ENCODE measurements at places on chromosomes 2 and 18.

DNA sequence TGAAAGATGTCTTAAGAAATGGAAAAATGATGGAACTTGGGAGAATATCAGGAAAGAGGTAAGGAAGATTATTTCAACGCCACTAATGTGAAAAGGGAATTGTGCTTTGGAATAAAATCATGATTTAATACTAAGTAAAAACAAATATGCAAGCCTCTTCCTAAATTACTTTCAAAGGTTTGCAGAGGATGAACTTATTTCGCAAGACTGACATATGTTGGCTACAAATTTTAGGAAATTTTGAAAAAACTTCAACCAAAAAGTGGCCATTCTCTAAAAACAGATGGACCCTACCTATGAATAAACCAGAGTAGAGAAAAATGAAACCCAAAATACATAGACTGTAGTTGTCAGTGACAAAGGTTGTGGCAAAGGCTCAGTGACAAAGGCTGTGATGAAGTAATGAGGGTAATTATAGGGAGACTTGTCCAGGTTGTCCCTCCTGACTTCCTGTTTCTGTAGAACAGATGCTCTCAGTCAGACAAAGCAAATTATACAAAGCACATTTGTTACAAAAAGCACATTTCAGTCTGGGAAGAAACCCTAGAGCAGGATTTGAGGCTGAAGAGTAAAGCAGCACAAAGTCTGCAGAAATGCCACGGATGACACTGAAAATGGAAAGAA, 39.5 kb downstream of the SFT2D3 start:
- no peak for DNase-seq

DNA sequence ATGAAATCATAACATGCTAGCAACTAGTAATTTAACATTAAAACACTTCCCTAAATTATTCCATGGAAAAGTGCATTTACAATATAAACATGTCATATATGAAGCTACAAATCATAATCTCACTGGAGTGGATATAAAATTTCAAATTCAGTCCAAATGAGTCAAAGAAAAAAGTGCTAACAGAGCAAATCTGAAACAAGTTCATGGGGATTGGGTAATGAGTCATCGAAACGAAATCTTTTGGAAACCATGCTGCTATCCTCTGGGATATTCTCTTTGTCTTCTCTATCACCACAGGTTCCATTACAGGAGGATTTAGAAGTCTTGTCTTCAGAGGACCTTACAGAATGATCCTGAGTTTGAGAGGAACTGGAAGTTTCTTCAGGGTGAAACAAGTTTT, 34.1 kb downstream of the STK17B start:
- no peak for DNase-seq

- DNase-seq: no peak
Observed at GRCh38 chr2:180924063-180924462, 56.3 kb upstream of the UBE2E3 start.

- DNase-seq: no peak
Observed at GRCh38 chr2:156399224-156399949, 36.8 kb upstream of the GPD2 start.

DNA sequence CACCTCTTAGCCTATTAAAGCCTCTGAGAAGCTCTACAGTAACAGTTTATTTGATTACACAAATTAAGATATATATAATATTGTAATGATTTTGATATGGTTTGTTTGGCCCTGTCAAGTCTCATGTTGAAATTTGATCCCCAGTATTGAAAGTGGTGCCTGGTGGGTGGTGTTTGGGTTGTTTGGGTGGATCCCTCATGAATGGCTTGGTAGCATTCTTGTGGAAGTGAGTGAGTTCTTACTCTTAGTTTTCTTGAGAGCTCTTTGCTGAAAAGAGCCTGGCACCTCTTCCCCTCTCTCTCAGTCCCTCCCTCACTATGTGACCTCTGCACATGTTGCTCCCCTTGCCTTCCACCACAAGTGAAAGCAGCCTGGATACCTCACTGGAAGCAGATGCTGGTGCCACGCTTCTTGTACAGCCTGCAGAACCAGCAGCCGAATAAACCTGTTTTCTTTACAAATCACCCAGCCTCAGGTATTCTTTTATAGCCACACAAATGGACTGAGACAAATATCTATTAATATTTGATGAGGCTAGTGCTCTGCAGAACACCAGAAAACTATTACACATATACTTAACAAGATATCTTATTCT, 52.8 kb downstream of the SLC4A10 start:
- DNase-seq: no peak

DNA sequence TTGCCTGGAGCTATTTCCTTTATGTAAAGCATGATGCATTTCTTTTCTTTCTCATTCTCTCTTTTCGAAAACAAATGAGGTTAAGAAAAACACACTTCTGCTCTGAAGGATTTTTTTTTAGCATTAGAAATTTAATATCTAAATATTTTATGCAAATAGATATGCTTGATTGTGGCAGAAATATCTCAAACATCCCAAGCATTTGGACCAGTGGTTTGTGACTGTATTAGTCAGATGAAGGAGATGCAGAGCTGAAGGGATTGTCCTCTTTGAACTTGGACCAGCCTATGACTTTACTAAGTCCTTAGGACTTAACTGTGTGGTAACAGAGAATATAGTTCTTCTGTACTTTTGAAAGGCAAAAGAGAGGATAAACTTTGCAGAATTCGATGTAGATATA, 335.9 kb upstream of the NT5C1B start:
- no peak for DNase-seq

DNA sequence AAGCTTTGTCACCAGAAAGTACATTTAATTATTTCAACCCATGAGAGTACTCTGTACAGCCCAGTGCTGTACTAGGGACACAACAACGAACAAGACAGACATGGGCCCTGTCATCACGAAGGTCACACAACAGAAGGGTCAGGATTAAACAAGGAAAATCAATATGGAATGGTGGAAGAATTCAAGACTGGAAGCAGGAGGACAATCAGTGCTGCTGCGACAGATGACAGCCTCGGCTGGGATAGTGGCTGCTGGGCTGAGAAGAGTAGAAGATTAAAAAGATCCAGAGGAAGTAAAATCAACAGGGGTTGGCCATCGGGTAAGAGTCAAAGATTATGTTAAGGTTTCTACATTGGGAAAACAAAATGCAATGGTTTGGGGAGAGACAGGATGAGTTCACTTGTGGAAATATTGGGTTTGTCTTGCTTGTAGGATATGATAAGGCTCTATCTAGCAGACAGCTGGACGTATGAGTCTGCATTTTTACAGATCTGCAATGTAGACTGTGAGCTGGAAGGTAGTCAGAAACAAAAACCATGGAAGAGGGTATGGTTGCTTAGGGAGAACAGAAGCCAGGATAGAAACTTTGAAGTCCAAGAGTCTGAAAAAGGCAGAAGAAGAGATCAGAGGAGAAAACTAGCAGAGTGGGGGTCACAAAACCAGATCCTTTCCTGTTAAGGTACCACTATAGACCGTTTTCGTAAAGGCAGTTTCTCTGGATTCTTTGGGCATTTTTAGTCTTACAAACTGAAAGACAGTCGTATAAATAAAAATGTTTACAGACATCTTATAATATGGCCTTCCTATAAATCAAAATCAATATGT, 84.1 kb downstream of the PRELID3A start:
- no peak for DNase-seq

DNA sequence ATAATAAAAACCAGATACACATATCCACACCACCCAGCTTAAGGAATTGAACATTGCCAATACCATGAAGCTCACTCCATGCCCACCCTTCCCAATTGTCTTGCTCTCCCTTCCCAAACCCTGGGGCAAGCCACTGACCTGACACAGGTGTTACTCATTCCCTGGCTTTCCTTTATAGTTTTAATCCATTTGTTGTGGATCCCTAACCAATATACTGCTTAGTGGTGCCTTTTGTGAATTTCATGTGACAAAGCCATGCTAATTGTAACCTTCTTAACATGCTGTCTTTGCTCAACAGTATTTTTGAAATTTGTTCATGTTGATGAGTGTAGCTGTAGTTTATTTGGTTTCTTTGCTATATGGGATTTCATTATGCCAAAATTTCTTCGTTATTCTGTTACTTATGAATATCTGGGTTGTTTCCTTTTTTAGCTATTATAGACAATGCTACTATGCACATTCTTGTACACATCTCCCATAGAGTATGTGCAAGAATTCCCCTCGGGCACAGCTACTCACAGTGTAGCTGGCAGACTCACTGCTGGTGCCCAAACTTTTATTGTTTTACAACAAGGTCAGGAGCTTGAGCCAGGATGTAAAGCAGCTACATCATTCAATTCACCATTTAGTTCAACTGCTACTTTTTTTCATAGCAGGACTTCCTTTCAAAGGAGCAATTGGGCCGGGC, 90.8 kb upstream of the ATL2 start:
- no peak for DNase-seq

DNA sequence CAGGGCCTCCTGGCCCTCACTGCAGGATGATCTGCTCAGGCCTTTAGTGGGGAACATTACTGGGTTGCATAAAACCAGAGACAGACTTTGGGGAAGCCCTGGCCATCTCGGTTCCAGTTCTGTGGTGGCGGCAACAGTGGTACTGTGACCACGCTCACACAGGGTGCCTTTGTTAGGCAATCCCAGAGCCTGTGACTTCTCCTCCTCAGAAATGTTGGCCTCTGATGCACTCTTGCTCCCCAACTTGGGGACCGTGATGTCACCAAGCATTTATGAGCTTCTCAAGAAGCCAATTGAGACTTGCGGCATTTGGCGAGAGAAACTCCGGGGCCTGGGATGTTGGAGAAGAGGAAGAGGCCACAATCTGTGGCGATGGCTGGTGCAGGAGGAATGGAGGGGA, 80.9 kb upstream of the PKDCC start:
- DNase-seq: no peak

GRCh38 chr2:8627692-8628085, 54.2 kb upstream of the ID2 start:
- no peak for DNase-seq

DNA sequence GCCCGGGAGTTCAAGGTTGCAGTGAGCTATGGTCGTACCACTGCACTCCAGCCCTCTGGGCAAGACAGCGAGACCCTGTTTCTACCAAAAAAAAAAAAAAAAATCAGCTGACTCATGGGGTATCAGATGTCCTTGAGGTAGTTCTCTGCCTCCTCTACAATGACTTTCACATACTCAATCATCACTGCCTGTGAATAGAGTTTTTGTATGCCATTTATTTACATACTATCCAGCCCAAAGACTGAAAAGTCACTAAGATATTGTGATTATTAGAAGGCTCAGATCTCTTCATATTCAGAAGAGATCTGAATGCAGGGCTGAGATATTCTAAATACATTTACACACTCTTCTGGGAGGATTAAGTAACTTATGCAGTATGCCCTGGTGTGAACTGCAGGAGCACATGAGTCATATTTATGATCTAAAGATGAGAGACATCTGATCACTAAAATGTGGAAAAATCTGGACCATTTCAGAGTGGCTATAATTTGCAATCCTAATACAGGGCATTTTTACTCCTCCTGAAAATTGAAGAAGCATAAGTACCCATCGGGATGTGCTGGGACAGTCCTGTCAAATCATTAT, 38.9 kb downstream of the KLF7 start:
- no peak for DNase-seq

DNA sequence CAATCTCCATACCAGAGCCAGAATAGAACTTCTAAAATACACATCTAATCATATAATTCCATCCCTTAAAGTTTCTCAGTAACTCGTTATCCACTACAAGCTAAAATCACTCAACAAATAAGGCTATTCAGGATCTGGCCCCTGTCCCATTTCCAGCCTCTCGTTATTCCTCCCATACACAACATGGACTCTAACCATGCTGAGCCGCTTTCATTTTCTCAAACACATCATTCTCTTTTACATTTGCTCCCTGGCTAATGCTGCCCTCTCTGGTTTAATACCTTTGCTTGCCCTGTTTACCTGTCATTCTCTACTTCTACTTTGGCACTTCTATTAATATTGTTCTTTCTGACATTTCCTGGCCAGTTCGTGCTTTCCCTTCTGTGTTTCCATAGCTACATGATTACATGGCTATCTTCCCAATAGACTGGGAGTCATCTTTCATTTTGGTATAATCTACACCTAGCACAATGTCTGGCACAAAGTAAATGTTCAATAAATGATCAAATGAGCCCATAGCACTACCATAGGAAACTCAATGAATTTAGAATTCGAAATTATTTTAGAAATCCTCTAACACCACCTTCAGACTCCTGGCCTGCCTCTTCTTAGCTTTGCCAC, 163.6 kb upstream of the VRK2 start:
- no peak for DNase-seq

GRCh38 chr2:31728406-31729064, 147.8 kb upstream of the SRD5A2 start:
- no peak for DNase-seq

DNA sequence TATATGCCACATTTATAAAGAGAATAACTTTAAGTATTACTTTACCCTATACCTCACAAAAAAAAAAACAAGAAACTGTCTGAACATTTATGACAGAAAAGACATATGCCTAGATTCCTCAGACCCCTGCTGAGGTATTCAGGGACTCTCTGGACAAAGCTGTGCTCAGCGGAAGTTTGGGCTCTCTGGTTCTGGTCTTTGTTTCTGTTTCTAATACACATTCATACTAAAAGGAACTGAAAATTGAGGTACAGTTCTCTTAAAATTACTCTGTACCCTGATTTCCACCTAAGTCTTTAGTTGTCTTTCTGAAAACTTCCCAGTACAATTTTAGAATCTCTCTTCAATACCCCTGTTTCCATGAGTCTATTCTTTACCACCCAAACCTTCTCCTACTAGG, 160.3 kb downstream of the IKZF2 start:
- DNase-seq: no peak

DNA sequence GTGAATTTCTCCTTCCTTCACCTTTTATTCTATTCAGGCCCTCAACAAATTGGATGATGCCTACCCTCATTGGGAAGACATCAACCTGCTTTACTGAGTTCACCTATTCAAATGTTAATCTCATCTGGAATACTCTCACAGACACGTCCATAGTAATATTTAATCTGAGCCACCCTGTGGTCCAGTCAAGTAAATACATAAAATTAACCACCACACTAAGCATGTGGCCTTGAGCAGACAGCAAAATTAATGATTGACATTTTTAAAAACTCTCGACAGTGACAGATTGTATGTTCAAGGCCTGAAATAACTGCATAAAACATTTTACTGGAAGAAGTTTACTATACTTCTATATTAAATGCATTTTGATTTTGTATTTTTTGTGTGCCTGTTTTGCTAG, 540.6 kb upstream of the GCFC2 start:
- no peak for DNase-seq

GRCh38 chr2:10220902-10221391, 81.8 kb upstream of the HPCAL1 start:
- DNase-seq: no peak

DNA sequence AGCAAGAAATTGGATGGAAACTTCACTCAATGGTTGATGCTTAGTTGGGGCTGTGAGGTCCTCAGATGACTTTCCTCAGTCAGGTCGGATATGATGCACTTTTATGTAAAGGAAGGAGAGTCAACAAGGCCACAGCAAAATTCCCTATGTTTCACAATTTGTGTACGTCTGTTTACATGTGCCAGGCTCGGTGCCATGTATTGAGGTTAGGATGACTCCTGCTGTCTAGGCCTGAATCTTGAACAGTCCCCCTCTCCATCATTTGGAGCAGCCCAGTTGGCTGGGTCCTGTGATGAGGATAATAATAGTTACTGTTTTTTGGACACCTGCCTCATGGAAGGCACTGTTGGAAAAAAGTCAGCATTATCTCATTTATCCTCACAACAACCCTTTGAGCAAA, 43.1 kb downstream of the VSNL1 start:
- no peak for DNase-seq
